Daoy (cell line): ENCODE measurements at places on chromosomes 12 and 14.

DNA sequence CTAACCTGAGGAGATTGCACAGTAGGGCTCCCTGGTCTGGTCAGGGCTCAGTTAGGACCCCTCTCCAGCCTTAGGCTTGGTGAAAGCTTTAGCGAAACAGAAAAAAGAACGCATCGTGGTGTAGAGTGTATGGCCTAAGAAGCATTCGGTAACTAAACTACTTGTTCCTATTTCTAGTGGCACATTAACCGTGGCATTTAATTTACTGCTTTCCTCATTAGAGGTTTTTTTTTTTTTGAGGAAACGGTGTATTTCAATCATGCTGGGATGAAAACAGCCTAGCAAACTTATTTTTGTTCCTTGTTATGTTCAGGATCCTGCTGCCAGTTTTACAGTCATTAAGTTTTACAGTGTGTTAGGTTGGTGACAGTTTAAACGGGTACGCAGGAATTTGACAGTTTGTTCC lies 518 bp upstream of the OSBPL8 start:
- DNase-seq: no peak

DNA sequence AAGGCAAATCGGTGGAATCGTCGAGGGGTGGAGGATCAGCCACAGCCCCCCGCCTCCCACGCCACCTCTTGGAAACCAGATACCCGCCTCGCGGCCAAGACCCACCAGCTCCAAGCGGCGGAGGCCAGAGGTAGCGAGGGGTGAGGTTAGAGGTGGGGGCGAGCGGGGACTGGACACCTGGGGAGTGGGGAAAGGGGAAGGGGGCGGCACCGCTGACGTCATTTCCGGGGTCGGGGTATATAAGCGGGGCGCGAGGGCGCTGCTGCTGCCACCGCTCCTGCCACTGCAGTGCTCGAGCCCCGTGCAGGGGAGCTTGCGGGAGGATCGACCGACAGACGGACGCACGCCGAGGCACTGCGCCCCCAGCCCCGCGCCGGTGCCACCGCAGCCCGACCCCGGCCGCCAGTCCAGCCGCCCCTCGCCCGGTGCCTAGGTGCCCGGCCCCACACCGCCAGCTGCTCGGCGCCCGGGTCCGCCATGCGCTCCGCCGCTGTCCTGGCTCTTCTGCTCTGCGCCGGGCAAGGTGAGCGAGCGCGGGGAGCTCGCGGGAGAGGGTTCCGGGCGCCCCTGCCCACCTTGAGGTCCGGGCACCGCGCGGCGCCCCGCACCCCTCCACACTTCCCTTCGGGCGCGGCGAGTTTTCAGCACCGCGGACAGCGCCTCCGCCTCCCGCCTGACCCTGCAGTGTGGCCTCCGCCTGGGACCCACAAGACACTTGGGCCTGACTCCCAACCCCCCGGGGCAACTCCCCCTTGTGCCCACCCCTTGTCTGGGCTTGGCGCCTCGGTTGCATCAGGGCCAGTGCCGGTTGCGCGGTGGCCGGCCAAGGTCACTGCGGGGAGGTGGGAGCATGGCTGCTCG lies at the start of gene CHGA:
Gene CHGA, plus strand, starts transcription at position 268 of the 861 bp plus-strand sequence. Its CDS starts 210 bp downstream, at position 478.
- DNase-seq: peak; percentile 77

GRCh38 chr14:86296173-86296572 lies 766.2 kb downstream of the FLRT2 start:
- DNase-seq: peak; percentile 76

DNA sequence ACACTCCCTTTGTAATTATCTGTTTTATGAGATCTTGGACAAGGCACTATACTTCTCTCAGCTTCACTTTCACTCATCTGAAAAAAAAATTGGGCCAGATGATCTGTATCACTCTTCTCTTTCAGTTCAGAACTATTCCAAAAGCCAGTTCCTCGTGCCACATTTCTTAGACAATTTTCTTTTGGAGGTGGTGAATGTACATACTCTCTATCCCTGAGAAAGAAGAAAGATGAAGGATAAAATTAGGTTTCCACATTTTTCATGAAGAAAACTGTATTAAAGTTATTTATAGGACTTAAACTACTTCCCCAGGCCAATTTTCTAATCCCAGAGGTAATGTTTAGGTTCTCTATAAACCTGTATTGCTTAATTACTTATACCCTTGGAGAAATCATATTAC lies 171.6 kb downstream of the SLC6A15 start:
- DNase-seq: no peak

DNA sequence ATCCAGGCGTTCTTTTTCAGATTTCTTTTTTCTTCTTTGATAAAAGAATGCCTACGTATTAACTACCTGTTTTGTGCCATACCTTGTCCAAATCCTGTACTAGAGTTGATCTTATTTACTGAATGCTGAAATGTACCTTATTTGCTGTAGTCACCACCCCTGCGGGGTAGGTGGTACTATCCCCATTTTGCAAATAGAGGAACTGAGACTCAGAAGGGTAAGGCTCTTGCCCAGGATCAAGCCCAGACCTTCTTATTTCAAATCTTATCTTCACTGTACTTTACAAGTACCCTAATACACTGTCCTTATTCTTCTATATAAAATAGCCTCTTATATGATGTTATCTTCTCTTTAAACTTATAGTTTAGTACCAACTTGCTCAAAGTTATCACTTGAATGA lies 206.5 kb downstream of the SLC41A2 start:
- no peak for DNase-seq

GRCh38 chr12:117547209-117547608 lies 185.8 kb upstream of the NOS1 start:
- DNase-seq: no peak

DNA sequence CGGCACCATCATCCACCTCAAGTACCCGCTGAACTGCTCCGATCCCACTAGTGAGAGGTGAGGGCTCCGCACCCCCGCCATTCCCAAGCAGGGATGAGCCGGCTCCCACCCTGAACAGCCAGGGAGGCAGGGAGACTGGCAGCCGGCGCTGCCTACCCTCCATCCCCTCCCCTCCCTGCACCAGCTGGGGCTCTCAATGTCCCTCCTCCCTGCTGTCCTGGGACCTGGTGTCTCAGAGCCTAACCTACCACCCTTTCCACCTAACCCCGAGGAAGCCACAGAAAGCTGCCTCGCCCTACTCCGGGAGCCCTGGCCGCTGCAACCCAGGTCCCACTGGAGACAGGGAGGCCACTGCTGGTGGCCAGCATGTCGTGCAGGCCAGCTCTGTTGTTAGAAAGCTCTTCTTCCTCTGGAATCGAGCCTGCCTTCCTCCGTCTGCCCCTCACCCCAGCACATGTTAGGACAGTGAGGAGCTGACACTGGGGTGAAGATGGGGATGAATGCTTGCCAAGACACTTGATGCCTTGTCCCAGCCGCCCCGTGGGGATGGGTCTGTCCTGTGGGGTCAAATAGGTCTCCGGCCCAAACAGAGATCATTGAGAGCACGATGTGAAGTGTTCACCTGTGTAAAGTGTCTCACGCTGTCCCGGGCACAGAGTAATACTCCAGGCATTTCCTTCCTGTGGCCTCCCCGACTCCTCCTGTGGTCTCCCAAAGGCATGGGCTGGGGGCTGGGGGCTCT lies 1.1 kb downstream of the PTPN6 start:
- DNase-seq: no peak

DNA sequence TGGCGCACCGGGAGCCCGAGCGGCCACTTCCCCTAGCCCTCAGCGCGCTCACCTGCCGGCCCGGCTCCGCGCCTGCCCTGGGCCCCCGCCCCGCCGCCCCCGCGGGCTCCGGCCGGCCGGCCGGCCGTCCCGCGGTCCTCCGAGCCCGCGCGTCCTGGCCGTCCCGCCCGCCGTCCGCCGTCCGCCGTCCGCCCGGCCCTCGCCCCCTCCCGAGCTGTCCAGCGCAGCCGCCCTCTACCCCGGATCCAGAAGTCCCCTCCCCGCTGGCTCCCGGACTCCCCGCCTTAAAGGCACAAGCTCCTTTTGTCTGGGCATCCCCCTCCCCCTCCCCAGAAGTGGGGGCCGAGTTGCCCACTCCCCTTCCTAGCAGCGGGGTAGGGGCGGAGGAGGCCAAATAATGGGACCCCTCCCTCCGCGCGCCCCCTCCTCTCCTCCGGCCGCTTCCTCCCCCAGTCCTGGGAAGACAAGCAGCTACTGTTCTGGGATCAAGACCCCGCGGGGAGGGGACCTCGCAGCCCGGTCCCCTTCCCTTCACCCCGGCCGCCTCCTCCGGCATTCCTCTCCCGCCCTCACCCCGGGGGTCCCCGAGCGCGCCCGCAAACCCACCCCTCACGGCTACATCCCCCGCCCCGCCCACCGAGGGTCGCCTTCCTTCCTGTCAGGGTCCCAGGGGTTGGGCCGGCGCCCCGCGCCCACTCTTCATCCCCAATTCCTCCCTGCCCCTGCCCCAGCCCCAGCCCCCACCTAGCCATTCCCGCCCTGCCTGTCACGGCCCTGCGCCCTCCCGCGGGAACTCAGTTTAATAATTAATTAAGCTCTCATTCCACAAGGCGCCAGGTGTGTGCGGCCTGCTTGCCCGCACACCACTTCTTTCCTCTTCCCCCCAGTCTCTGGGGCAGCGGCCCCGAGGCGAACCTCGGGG lies at the start of gene ADCY6:
Gene ADCY6, minus strand, starts transcription at position 236 of the 922 bp plus-strand sequence. CDS start 5,655 bp downstream, outside the sequence.
- peak; percentile 67 for DNase-seq

DNA sequence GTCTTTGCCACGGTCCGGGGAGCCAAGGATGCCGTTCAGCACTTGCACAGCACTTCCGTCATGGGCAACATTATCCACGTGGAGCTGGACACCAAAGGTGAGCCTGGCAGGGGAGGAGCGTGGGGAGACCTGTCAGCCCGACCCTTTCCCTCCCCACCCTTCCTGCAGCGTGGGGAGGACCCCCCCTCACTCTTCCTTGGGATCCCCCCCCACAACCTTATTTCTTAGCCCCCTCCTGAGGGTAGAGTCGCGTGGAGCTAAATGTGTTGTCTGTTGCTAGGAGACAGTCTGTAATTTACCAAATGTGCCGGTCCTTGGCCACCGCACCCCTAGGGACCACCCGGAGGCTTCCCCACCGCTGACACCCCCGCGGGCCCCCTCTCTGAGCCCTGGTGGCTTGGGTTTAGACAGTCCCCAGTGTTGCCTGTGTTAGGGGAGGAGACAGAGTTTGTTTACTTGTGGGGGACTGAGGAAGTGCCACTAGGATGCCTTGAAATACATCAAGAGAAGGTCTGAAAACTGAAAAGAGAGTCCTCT lies 2.3 kb downstream of the SETD1B start:
- no peak for DNase-seq

DNA sequence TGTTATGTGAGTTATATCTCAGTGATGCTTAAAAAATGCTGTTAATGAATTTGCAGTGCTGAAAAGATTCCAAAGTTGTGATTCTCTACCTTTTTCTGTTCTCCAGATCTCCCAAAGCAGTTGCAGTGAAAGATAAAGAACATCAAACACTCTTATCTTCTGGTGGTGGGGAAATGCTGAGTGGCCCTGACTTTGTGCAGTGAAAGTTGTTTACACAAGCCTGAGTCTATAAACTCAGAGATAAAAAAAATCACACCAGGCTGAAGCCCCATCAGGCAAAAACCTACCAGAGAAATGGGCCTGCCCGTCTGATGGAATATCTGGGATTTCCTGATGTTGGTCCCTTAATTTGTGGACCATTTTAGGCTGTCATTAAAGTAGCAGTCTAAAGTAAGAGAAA lies 46.1 kb downstream of the RASSF3 start:
- DNase-seq: no peak

- no peak for DNase-seq
These were observed 322.4 kb upstream of the CLEC14A start for GRCh38 chr14:38578278-38578681.

DNA sequence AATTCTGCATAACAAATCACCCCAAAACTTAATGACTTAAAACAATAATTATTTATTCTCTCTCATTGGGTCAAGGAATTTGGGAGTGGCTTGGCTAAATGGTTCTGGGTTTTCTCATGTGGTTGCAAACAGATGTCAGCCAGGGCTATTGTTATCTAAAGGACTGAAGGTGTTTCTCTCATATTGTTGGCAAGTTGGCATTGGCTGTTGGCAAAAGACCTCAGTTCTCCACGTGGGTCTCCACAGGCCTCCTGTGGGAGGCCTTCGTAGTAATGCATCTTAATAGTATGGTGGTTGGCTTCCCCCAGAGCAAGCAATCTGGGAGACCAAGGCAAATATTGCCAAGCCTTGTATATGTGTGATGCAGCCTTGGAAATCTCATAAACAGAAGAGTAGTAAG lies 14.4 kb downstream of the GALNT16 start:
- no peak for DNase-seq

DNA sequence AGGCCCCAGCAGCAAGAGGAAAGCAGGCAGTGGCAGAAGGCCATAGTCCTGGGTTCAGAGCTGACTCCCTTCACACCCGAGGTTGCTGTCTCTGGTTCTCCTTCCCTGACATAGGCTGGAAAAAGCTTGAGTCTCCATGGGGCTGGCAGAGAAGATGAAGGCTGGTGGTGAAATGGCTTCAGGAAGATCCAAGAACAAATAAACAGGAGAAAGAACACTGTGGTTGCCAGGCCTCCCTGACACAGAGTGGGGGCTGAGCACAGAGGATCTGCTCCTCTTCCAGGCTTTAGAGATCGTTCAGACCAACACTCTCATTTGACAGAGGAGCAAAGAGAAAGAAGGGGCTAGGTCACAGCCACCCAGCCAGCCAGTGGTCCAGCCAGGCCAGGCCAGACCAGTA lies 14.3 kb downstream of the HDAC7 start:
- DNase-seq: no peak

DNA sequence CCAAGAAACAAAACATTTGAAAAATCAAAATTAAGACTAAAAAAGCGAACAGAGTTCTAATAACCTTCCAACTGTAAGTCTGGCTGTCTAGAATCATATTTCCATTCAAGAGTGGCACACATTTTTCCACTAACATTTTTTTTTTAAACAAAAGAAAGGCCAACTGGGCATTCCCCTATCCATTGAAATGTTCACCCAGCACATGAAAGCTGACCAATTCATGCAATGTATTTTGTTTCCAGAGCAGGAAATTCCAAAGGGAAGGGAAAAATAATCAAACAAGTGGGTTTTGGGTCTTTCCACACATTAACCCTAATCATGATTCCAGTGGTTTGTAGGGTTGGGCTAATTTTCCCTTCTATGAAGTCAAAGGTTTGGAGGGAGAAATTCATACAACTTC lies 206.5 kb downstream of the CALM1 start:
- DNase-seq: no peak

GRCh38 chr12:39846971-39847650 lies 227.5 kb upstream of the ABCD2 start:
- no peak for DNase-seq

- no peak for DNase-seq
These were observed 6.2 kb downstream of the INF2 start for GRCh38 chr14:104695660-104696000.

DNA sequence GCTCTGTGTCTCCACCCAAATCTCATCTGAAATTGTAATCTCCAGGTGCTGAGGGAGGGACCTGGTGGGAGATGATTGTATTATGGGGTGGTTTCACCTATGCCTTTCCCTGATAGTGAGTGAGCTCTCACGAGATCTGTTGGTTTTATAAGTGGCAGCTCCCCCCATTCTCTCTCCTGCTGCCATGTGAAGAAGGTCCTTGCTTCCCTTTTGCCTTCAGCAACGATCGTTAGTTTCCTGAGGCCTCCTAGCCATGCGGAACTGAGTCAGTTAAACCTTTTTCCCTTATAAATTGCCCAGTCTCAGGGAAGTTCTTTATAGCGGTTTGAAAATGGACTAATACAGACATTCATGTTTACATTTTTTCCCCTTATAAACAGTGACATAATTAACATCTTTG lies 36.1 kb downstream of the PELI2 start:
- DNase-seq: no peak

- no peak for DNase-seq
These were observed 17.5 kb upstream of the GXYLT1 start for GRCh38 chr12:42162193-42162592.

- no peak for DNase-seq
These were observed 137.1 kb downstream of the HMGA2 start for GRCh38 chr12:65961190-65962035.

GRCh38 chr14:68450391-68451120 lies 342.3 kb downstream of the ZFP36L1 start:
- no peak for DNase-seq
